Caco-2 (cell line): ENCODE measurements at places on chromosomes 11 and 22. TPM values are rescaled to one million over a fixed set of nuclear protein-coding genes. Genes with fewer than 3 reads are reported as not detected.

Gene RGL4
- total RNA-seq: not detected in 2 replicates

Gene NELL1
- total RNA-seq: not detected in 2 replicates

Gene UCP3
- 0.84 and 1.2 TPM in 2 replicates for total RNA-seq

Gene FAM83F
- total RNA-seq: 17.1 and 20.0 TPM in 2 replicates

- no peak overlapping the region for H3K4me3 ChIP-seq
- H3K4me1 ChIP-seq: peaks cover 7% of the 10 kb centered on the region
- no peaks in the 10 kb centered on the region for H3K27me3 ChIP-seq
- DNase-seq: no peak
- no peak overlapping the region for H3K27ac ChIP-seq
Observed at GRCh38 chr11:90364527-90364926, 141.7 kb upstream of the CHORDC1 start.

GRCh38 chr11:66277471-66278362 lies at the start of gene CNIH2:
Gene CNIH2 (plus strand): TSS chr11:66278175. CDS start chr11:66278457, 282 bp downstream.
- no peaks in the 10 kb centered on the region for H3K27me3 ChIP-seq
- DNase-seq: peak; percentile 58
- peak within 1 kb of the TSS; percentile 56 for H3K4me3 ChIP-seq
- peak within 1 kb of the TSS; percentile 43 for H3K27ac ChIP-seq
- peaks cover 5% of the 10 kb centered on the region for H3K36me3 ChIP-seq

DNA sequence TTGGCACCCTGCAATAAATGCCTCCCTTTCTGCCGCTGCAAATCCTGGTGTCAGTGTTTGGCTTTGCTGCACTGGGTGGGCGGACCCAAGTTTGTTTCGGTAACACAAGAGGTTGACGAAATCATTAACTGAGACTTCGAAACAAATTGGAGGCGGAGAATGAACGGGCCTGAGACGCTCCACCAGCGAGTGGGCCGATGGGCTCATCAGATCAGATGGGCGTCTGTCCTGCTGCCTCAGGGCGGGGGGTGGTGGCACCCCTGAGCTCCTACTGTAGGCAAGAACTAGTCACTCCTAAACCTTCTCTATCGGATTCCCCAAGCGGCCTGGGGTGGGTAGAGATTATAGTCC lies 918 bp upstream of the CAPN5 start:
- H3K4me1 ChIP-seq: peaks cover 23% of the 10 kb centered on the region
- no peaks in the 10 kb centered on the region for H3K36me3 ChIP-seq
- no peaks in the 10 kb centered on the region for H3K27me3 ChIP-seq

DNA sequence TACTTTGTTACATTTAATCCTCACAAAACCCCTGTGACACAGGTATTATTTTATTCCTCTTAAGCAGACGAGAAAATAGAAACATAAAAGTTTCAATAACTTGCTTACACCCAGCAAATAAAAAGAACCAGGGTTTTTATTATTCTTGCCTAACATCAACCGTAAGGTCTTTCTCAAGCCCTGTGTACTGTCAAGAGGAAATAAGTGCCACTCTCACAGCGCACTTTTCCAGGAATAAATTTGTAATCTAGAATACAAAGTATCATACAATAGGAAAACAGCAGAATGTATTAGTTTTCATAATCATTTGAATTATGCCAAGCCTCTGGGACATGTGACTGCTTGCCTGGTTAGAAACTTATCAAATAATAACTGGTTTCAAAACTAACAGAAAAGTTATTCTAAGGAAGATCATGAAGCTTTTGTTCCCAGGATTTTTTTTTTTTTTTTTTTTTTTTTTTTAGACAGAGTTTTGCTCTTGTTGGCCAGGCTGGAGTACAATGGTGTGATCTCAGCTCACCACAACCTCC lies 7.4 kb downstream of the CCDC34 start:
- H3K27me3 ChIP-seq: no peaks in the 10 kb centered on the region
- no peak overlapping the region for H3K27ac ChIP-seq
- peaks cover 24% of the 10 kb centered on the region for H3K4me1 ChIP-seq
- DNase-seq: no peak

GRCh38 chr11:19978668-19979518 lies 181.4 kb downstream of the DBX1 start:
- peak; percentile 63 for DNase-seq
- peaks cover 53% of the 10 kb centered on the region for H3K4me1 ChIP-seq
- H3K27ac ChIP-seq: peak overlapping the region; percentile 96
- no peaks in the 10 kb centered on the region for H3K27me3 ChIP-seq
- H3K36me3 ChIP-seq: no peaks in the 10 kb centered on the region; the same call in 1 of the 2 replicates

- H3K27ac ChIP-seq: no peak overlapping the region
- H3K4me1 ChIP-seq: peaks cover 9% of the 10 kb centered on the region; the same call in 1 of the 2 replicates
- H3K36me3 ChIP-seq: no peaks in the 10 kb centered on the region
- H3K4me3 ChIP-seq: no peak overlapping the region
- no peak for DNase-seq
Observed at GRCh38 chr11:13876423-13876822, 86.1 kb upstream of the SPON1 start.

DNA sequence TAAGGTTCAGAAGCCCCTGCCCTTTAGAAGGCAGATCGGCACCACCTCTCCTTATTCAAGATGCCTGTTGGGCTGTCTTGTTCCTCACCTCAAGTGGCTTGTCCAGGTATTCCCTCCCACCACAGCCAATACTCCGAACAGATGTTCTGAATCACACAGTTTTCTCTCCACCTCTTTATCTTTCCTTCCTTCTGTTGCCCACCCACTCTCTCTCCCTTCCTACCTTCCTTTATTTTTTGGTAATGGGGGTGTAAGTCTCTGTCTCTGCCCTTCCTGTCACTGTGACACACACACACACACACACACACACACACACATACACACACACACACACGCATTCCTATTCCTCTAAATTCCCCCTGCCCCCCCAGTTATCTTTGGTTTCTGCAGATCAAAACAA lies 8.4 kb downstream of the BEST1 start:
- H3K4me1 ChIP-seq: peaks cover 13% of the 10 kb centered on the region; the same call in 1 of the 2 replicates
- no peaks in the 10 kb centered on the region for H3K36me3 ChIP-seq
- H3K27ac ChIP-seq: peak overlapping the region; percentile 73
- no peaks in the 10 kb centered on the region for H3K27me3 ChIP-seq
- no peak overlapping the region for H3K4me3 ChIP-seq
- DNase-seq: peak; percentile 15

DNA sequence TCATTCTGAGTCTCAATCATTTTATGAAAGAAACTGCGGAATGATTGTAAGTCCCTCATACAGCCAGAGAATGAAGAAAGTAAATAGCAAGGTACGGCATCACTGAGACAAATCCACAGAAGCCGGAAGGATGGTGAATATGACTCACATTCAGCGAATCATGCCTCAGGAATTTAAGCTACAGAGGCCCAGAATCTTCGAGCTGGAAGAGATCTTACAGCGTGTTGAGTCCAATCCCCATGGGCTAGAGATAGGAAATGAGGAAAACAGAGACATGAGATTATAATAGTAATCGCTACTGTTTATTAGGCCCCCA lies 173.2 kb downstream of the KIF18A start:
- DNase-seq: no peak
- H3K27ac ChIP-seq: peak overlapping the region; percentile 11
- no peaks in the 10 kb centered on the region for H3K36me3 ChIP-seq
- H3K4me1 ChIP-seq: peaks cover 11% of the 10 kb centered on the region
- H3K27me3 ChIP-seq: no peaks in the 10 kb centered on the region

DNA sequence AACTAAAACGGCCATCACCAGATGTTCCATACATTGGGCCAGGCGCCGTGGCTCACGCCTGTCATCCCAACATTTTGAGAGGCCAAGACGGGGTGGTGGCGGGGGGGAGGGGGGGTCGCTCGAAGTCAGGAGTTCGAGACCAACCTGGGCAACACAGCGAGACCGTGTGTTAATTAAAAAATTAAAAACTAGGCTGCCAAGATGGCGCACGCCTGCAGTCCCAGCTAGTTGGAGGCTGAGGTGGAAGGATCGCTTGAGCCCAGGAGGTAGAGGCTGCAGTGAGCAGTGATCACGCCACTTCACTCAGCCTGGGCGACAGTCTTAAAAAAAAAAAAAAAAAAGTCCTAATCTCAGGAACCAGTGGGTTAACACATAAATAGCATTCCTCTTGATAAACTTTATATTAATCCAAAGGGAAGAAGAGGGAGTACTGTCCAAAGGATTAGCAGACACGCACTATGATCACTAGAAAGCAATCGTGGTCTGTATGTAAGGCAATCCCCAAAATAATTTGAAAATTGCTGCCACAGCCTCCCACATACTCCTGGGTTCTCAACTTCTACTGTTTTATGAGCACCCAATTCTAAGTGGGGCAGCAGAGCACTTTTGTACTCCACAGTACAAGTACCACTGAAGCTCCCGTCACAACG lies 604 bp downstream of the PUS3 start:
- H3K36me3 ChIP-seq: no peaks in the 10 kb centered on the region
- no peaks in the 10 kb centered on the region for H3K27me3 ChIP-seq
- H3K4me3 ChIP-seq: peak overlapping the region; percentile 56
- peaks cover 5% of the 10 kb centered on the region; the same call in 1 of the 2 replicates for H3K4me1 ChIP-seq
- DNase-seq: no peak

DNA sequence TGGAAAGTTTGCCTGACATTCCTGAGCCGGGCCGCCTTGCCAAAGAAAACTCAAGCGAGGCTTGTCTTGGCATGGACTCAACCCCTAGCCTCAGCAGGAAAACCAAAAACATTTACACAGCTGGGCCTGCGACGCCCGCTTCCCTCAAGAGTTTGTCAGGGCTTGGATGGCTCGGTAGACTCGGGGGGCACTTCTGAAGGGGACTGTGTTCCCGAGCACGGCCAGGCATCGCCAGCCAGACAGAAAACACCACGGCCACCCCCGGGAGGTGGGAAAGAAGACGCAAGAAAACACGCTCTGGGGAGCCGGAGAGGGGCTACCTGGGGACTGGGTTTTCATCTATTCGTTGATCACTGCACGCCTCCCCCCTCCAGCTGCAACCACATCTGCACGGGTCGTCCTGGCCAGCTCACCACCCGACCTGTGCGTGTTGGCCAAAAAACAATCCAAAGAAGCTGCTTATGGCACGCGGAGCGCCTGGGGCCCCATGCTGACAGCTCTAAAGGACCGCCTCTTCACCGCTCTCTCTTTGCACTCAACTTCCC lies 380.7 kb downstream of the MN1 start:
- H3K4me1 ChIP-seq: no peaks in the 10 kb centered on the region
- no peak overlapping the region for H3K4me3 ChIP-seq
- no peaks in the 10 kb centered on the region for H3K36me3 ChIP-seq
- no peaks in the 10 kb centered on the region for H3K27me3 ChIP-seq
- H3K27ac ChIP-seq: no peak overlapping the region
